Spleen (tissue), 13 donors: ENCODE measurements at places on chromosomes 5 and 9. TPM values are rescaled to one million over a fixed set of nuclear protein-coding genes. Genes with fewer than 3 reads are reported as not detected.

GRCh38 chr5:96478983-96479382, 45.9 kb upstream of the PCSK1 start:
- no peaks in the 10 kb centered on the region for H3K4me1 ChIP-seq
- H3K4me3 ChIP-seq: no peak overlapping the region
- no peaks in the 10 kb centered on the region for H3K36me3 ChIP-seq
- no peaks in the 10 kb centered on the region for H3K27me3 ChIP-seq
- H3K27ac ChIP-seq: no peak overlapping the region

GRCh38 chr9:134644725-134645606, 3.4 kb downstream of the COL5A1 start:
- H3K4me3 ChIP-seq: no peak overlapping the region
- no peaks in the 10 kb centered on the region for H3K27me3 ChIP-seq
- DNase-seq: no peak
- peak overlapping the region; percentile 50 for H3K27ac ChIP-seq

DNA sequence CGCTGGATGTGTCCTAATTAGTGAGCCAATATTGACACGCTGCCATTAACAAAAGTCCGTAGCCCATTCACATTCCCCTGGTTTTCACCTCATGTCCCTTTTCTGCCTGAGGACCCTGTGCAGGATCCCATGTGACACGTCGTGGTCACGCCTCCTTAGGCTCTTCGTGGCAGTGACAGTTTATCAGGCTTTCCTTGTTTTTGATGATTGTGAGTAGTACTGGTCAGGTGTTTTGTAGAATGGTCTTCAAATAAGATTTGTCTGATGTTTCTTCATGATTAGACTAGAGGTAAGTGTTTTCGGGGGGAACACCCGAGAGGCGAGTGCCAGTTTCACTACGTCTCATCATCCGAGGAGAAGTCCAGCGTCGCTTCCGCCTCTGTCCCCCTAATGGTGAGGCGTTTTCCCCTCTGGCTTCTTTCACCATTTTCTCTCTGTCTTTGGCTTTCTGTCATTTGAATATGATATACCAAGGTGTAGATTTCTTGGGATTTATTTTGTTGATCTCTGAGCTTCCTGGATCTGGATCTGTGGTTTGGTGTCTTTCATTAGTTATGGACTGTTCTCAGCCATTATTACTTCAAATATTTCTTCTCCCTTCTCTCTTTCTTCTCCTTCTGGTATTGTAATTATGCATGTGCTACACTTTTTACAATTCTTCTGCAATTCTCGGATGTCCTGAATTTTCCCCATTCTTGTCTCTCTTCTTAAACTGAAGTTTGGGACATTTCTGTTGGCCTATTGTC, 57.3 kb downstream of the TRIP13 start:
- H3K4me1 ChIP-seq: no peaks in the 10 kb centered on the region
- H3K36me3 ChIP-seq: no peaks in the 10 kb centered on the region
- peaks cover 27% of the 10 kb centered on the region for H3K27me3 ChIP-seq
- DNase-seq: no peak
- no peak overlapping the region for H3K27ac ChIP-seq

Gene MRPS2
- 24.1 TPM for total RNA-seq

DNA sequence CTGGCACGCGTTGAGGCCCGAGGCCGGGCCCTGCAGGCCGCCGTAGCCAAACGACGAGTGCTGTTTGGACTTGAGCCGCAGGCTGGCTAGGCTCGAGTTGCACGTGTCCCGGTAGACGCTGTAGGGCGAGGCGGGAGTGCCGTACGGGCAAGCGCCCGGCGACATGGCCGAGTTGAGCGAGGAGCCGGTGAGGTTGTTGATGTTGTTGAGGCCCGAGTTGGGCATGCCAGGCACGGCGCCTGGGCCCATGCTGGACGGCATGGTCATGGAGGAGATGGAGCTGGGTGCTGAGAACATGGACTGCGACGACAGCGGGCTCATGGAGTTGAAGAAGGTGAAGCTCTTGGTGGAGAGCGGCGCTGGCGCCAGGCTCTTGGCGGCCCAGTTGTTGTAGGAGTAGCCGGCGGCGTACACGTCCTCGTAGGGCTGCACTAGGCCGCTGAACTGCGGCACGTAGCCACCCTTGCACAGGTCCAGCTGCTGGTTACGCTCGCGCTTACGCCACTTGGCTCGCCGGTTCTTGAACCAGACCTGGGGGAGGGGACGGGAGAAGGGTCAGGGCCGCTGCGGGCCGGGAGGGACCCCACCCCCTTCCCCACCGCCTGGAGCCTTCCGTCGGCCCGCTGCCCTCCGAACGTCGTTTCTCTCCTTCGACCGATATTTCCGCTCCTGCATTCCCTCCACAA, 5.1 kb downstream of the PITX1 start:
- H3K4me3 ChIP-seq: no peak overlapping the region
- DNase-seq: no peak
- H3K27me3 ChIP-seq: peaks cover 80% of the 10 kb centered on the region
- peaks cover 63% of the 10 kb centered on the region for H3K4me1 ChIP-seq
- no peak overlapping the region for H3K27ac ChIP-seq

- H3K4me1 ChIP-seq: no peaks in the 10 kb centered on the region
- no peak for DNase-seq
- no peak overlapping the region for H3K27ac ChIP-seq
- no peak overlapping the region for H3K4me3 ChIP-seq
- H3K27me3 ChIP-seq: no peaks in the 10 kb centered on the region
Observed at GRCh38 chr5:112671687-112672086, 66.0 kb upstream of the APC start.

GRCh38 chr9:113947941-113948340, 71.8 kb downstream of the ZNF618 start:
- no peaks in the 10 kb centered on the region for H3K4me1 ChIP-seq
- H3K4me3 ChIP-seq: no peak overlapping the region
- no peaks in the 10 kb centered on the region for H3K27me3 ChIP-seq
- H3K36me3 ChIP-seq: no peaks in the 10 kb centered on the region
- no peak overlapping the region for H3K27ac ChIP-seq

DNA sequence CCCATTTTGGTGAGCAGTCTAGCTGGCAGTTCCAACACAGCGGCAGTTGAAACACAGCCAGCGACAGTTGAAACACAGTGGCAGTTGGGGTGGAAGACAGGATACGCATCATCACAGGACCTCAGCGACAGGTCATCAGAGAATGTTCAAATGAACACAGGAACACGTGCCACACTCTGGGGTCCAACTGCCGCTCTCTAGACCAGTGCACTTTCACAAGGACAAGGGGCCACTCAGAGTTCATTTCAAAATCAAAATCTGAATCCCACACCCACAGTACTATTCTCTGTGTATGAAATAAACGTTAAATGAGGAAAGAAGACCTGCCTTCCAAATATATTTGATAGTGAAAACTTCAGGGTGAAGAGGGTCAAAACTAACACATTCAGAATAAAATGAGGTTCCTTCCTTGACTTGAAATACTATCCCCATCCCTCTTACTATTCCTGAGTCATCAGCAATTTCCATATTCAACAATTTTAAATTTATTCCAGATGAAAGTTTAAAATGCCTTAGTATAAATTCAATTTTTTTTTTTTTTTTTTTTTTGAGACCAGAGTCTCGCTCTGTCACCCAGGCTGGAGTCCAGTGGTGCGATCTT, 53.0 kb upstream of the SIMC1 start:
- H3K36me3 ChIP-seq: no peaks in the 10 kb centered on the region
- no peak for DNase-seq
- no peaks in the 10 kb centered on the region for H3K4me1 ChIP-seq
- H3K27me3 ChIP-seq: no peaks in the 10 kb centered on the region

Gene WDR36
- total RNA-seq: 28.2 TPM

- H3K27me3 ChIP-seq: no peaks in the 10 kb centered on the region
- H3K4me1 ChIP-seq: no peaks in the 10 kb centered on the region
- H3K4me3 ChIP-seq: no peak overlapping the region
- H3K36me3 ChIP-seq: no peaks in the 10 kb centered on the region
- no peak for DNase-seq
Observed at GRCh38 chr9:110775724-110776123, 107.1 kb downstream of the MUSK start.

GRCh38 chr5:5650242-5650641, 227.8 kb downstream of the ICE1 start:
- no peaks in the 10 kb centered on the region for H3K27me3 ChIP-seq
- no peak overlapping the region for H3K27ac ChIP-seq
- DNase-seq: no peak
- H3K4me1 ChIP-seq: no peaks in the 10 kb centered on the region
- no peak overlapping the region for H3K4me3 ChIP-seq
